ENCODE measurements at places on chromosomes 7 and 10.

DNA sequence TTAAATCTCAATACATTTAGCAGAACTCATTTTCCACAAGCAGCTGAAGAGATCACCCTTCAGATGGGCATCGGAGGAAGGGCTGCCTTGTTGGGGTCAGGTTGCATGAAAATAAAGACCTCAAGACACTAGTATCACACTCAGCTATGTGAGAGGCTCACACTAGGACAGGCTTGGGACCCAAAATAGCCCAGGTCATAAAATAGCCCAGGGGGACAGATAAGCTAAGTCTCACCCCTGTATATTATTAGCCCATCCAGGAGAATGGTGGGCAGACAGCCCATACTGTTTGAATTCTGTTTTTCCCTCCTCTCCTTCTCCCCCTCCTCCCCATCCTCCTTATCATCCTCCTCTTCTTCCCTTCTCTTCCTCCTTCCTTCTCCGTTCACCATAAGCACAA, 415.1 kb upstream of the C7orf33 start:
- DNase-seq = no peak

DNA sequence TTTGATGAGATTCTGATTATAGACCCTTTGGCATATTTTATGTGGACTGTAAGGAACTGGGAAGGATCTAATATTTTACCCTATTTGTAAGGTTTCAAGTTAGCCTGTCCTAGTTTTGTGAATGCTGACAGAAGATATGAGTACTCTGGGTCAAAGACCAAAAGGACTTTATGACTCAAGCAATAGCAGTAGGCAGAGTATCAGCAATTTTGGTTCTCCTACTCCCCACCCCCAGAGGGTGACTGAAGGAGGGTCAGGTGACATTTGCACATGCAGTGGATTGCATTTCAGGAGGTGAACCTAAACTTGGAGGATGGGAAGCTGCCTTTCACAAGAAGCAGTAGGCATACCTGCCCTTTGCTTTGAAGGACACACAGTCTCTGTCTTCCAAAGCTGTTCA, 84.0 kb upstream of the KLF6 start:
- DNase-seq = no peak

DNA sequence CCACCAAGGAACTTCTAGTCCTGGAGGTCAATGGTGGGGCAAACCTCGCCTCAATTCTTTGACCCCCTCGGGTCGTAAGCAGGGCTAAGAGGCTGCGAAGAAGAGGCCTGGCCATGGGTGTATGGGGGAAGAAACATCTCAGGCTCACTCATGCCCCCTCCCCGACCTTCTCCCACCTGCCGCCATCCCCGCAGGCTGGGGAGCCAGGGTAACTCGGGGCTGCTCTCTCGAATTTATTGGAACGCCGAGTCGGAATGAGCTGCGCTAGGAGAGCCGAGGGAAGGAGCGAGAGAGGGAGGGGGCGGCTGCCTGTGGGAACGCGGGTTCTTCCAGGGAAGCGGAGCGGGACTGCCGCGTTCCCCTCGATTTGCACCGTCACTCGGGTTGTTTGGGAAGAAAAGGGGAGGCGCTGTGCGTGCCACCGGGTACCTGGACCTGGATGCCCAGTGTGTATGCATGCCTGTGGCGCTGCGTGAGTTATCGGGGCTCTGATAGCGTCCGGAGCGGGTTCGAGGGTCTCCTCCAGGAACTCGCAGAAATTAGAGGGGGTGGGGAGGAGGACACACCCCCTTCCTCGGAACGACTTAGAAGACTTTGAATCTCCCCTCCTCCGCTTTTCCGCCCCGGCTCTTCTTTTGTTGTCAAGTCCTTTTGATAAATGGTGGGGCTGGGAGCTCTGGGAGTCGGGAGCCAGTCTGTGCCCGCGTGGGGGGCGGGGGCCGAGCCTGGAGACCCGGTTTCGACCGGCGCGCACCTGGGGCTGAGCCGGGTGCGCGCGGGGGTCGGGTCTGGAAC, 1.8 kb upstream of the ZNF503 start:
- no peak for DNase-seq

- DNase-seq = no peak
Observed at GRCh38 chr10:5608608-5609220, 57.7 kb downstream of the ASB13 start.

- no peak for DNase-seq
Observed at GRCh38 chr7:65971021-65971420, 11.0 kb downstream of the GUSB start.

DNA sequence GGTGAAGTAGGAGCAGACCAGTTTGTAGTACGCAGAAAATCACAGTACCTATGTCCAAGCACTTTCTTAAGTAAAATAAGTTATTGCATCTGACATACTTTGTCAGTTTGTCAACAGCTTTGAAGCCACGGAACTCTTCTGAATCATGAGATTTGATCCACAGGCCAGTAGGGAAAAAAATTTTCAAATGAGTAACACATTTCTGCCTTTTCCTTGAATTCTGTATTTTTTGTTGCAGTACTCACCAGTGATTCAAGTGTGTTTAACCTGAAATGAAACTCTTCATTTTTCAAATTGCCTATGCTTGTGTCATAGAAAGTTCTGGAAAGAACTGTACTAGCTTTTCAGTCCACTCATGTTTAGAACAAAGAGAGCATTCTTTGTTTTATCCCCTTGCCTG, 337.7 kb downstream of the GATA3 start:
- DNase-seq = no peak

GRCh38 chr10:113320987-113321386, 231.9 kb upstream of the HABP2 start:
- peak; percentile 42 for DNase-seq

GRCh38 chr10:80405626-80406025, 2.7 kb upstream of the PRXL2A start:
- no peak for DNase-seq

DNA sequence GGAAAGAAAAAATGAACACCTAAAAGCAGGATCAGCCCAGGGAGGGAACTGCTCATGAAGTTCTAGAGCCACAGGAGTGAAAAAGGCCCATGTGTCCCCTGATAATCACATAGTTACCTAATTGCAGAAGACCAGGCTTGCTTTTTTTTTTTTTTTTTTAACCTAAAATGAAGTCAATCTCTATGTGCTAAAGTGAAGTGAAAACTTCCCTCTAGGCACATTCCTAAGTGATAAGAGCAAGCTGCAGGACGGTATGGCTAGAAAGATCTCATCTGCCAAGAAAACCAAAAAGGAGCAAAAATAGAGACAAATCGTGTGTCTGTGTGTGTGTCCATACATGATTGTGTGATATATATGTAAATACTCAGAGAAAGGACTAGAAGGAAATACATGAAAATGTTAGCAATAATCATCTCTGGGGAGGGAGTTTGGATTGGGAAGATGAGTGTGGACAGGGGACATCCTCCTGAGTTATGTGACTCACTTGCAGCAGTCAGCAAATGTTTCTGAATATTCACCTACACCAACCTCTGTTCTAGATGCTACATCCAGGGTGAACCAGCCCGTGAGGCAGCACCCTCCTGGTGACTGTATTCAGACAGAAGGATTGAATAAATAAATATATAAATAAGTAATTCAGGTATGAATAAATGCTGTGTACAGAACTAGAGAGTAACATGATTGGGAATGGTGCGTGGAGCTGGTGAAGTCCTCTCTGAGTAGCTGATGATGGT, 76.4 kb downstream of the C10orf90 start:
- no peak for DNase-seq

DNA sequence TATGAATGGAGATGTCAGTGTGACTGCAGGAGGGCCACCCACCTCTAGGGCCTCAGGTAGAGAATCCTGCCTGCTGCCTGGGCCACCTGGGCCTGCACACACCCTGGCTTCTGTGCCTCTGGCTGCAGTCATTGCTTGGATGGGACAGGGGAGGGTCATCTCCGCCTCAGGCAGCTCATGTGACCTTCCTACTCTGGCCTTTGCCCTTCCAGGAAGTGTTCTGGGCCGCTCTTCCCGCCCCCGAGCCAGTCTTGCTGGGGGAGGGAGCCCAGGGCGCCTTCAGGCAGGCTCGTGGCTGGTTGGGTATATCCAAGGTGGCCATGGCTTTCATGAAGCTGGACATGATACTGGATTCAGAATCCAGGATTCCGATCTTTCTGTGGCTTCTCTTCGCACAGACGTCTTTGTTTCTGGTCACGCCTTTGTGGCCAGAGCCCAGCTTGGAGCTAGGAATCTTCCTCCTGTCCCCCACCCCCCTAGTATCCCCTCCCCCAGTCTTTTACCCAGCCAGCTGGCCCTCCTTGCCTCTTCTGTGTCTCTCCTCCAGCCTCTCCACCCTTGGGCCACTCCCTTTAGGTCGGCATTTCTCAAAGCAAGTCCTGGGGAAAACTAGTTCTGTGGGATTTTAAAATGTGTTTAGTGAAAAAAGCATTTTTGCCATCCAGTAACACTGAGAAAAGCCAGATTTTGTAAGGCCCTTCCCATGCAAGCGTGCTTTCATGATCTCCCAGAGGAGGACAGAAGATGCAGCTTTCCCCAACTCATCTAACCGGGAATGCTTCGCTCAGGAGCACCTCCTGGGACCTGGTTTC, 119.6 kb downstream of the ZMIZ1 start:
- no peak for DNase-seq

DNA sequence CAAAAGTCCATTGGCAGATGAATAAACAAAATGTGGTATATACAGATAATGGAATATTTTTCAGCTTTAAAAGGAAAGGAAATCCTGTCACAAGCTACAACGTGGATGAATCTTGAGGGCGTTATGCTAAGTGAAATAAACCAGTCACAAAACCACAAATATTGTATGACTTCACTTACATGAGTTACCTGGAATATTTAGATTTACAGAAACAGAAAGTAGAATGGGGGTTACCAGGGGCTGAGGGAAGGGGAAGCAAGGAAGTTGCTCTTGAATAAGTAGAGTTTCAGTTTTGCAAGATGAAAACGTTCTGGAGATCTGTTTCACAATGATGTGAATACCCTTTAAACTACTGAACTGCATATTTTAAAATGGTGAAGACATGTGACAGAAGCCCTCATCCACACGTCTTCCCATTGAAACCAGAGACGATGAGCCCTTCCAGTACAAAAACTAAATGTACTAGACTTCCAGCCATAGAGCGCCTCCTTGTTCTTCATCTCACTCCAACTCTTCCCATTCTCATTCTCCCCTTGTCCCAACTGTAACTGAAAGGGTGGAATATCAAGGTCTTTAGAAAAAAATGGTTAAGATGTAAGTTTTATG, 62.4 kb downstream of the MICU1 start:
- peak; percentile 64 for DNase-seq

- DNase-seq = no peak
Observed at GRCh38 chr7:26700893-26701292, 163.5 kb downstream of the SKAP2 start.

DNA sequence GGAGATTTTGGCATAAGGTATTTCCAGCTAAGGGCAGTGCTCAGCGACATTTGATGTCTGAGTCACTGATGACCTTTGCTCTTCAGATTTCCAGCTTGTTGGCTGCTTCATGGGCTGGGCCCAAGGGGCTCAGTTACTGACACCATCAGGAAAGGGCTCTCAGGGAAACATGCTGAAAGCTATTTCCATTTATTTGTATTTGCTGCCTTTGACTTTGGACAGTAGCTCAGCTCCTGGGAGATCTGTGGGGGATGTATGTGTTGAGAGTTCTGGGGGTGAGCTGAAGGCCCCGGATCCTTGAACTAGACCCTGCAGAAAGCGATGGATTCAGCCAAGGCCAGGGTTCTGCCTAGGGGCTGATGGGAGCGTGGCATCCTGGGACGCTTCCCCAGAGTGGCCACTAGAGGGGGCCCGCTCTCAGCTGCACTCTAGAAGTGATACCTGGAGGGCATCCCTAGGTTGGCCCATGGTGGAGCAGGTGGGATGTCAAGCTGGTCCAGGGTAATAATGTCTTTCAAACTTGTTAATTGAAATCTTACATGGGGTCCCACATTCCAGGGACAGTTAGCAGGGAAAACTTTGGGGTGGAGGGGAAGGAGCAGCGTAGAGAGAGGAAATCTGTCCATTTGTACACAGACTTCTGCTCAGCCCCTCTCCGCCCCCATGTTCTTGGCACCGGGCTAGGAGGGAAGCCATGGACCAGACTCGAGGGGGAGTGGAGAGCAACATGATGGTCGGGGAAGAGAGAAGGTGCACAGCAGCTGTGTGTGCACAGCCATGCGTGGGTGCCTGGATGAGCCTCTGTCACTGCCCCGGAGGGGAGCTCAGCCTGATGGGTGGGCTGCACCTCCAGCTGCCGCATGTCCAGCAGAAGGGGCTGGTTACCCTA, 3.0 kb upstream of the BTBD16 start:
- peak; percentile 5 for DNase-seq

GRCh38 chr10:89869592-89870156, 168.3 kb downstream of the KIF20B start:
- no peak for DNase-seq

DNA sequence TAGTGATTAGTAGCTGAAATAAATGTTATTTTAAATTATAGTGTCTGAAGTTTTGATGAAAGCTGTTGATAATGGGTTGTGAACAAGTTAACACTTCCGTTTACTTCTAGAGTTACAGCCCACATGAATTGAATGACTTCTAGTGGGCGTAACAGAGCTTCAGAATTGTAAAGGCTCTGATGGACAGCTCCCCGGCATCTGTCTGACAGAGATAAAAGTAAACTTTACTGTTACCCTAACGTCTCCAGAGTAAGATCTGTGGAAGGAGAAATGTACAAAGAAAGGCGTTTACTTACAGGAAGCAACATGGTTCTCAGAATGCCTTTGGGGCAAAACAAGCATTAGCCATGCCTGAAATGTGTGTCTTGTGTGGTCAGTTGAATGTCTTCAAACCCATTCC, 124.4 kb downstream of the ADARB2 start:
- no peak for DNase-seq

- no peak for DNase-seq
Observed at GRCh38 chr7:141436139-141436538, 115.1 kb upstream of the AGK start.

DNA sequence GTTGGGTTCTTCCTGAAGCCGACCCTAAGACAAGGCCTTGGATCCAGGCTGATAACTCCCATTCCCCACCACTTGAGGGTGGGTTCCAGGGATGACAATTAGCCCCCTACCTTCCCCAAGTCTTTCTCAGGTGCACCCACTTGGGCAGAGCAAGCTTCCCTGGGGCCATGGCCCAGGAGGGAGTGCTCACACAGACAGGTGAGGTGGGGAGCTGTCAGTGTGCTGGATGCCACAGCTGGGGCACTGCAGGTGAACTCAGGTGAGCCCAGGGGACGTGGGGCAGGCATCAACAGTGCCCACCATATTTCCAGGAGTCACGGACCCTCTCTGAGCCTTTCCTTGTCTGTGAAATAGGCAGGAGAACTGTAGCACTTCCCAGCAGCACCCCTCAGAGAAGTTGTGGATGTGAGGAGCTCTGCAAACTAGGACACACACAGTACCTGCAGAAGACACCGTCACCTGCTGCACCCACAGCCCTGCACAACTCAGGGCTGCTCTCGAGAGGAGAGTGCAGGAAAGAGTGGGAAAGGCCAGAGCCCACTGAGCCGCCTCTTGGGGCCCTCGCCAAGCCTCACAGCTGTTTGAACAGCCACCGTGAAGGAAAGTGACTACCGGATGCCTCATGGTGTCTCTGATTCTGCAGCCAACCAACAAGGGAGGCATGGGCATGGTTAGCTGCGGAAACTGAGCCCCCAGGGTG, 17.9 kb downstream of the SH3PXD2A start:
- no peak for DNase-seq

- no peak for DNase-seq
Observed at GRCh38 chr7:25578991-25579777, 350.9 kb upstream of the NPVF start.

GRCh38 chr10:25455980-25456567, 281.3 kb downstream of the GPR158 start:
- no peak for DNase-seq

GRCh38 chr7:108144931-108145330, 14.8 kb upstream of the LAMB4 start:
- no peak for DNase-seq

GRCh38 chr10:90930070-90930837, 9.4 kb upstream of the ANKRD1 start:
- DNase-seq = no peak
